Activated naive CD8-positive, alpha-beta T cell treated with anti-CD3 and anti-CD28 coated beads, Interleukin-2, amount 50 U/mL, for 16 hours (primary cell): ENCODE measurements at places on chromosomes 5 and 9.

DNA sequence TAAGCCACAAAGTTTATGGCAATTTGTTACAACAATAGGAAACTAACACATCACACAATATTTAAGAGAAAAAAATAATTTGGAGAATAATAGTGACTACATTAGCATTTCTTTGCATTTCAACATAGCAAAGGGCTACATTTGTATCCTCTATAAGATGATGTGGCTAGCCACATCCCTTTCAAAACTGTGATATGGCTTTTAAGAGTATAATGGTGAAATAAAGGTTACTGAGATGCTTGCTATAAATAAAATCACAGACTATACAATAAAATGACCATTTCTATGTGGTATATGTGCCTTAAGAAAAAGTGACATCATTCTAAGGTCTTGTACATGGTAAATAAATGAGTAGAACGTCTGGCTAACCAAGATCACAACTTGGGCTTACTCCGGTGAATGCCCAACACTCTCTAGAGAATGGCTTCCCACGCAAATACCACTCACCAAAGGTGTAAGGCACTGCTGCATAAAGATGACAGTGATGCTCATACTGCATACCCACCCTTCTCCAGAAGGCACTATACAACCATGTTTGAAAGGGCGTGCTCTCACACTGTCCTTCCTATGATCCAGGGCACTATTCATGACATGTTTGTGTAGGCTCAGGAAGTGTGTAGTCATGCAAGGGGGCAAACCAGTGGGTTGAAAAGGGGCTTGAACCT lies 286.5 kb downstream of the MLLT3 start:
- no peak for DNase-seq

DNA sequence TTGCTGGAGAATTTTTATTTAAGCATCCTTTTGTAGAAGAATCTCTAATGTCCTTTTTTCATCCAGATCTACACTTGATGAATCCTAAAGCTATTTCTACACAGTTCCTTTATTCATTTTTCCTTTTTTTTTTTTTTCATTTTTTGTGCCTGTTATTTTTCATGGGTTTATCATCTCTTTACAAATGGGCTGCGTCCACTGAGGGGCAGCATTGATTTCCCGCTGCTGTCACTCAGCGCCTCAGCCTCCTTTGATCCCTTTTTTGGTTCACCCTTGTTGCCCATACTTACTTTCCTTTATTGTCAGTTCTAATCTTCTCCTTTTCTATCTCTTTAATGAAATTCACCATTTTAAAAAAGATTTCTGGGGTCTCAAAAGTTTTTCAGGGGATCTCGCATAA lies 5.7 kb upstream of the MSMP start:
- DNase-seq, result no peak

GRCh38 chr5:141649972-141650371 lies 1.2 kb downstream of the FCHSD1 start:
- DNase-seq, result no peak

DNA sequence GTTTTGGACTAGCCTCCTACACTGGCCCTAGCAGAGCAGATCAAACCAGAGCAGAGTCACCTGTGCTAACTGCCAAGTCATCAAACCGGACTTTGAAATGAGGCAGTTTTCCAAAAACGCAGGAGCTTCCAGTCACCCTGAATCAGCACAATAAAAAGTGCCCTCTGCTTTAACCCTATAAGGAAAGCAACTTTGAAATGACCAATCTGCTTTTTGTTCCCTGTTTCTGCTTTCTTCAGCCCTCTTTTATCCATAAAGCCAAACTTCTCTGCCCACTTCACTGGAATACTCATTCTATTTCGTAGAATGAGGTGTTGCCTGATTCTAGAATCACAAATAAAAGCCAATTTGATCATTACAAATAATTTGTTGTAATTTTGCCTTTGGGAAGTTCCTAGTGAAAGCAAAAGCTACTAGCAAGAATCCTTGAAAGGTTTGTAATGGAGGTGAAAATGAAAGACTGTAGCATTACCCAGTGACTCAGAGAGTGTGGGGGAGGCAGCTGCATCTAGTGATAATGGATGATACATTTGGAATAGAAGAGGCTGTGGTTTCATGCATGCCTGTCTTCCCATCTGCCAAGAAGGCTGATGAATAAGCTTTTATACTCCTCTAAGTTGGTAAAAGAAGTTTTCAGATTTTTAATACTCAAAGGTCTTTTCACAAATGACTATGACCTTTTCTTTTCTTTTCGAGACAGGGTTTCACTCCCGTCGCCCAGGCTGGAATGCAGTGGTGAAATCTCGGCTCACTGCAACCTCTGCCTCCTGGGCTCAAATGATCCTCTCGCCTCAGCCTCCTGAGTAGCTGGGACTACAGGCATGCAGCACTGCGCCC lies 14.9 kb downstream of the SPAAR start:
- DNase-seq, result no peak

- no peak for DNase-seq
These were observed 66.6 kb downstream of the ANGPTL2 start for GRCh38 chr9:127055745-127056402.

DNA sequence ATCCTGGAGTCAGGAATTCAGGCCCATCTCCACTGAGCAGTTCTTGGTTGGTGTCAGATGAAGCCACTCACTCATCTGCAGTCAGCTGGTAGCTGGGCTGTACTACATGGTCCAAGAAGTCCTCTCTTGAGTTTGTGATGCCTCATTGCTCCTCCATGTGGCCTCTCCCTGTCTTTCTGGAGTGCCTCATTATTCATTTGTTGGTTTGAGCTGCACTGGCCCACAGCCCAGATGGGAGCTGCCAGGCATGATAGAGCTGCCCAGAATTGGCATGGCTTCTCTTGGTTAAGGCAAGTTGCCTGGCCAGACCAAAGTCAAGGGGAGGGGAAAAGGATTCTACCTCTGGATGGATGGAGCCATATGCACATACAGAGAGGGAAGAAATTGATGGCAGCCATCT lies 8.0 kb downstream of the PTCD2 start:
- no peak for DNase-seq

GRCh38 chr9:90795871-90796317 lies 5.7 kb upstream of the SYK start:
- DNase-seq, result no peak

DNA sequence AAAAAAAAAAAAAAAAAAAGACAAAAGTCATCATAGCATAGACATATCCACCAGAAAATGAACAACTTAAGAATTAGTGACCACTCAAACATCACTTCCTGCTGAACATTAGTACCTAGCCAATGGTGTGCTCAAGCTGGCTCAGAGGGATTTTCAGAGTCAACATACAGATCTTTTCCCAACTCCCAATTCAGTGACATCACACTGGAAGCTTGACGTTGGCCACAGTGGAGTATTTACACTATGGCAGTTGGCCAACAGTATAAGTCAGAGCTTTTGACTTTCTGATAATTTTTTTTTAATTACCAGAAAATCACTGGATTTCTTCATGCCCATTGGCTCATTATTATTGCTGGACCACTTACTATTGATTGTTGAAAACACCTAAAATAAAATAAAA lies 383.5 kb downstream of the ARHGEF28 start:
- DNase-seq, result no peak

DNA sequence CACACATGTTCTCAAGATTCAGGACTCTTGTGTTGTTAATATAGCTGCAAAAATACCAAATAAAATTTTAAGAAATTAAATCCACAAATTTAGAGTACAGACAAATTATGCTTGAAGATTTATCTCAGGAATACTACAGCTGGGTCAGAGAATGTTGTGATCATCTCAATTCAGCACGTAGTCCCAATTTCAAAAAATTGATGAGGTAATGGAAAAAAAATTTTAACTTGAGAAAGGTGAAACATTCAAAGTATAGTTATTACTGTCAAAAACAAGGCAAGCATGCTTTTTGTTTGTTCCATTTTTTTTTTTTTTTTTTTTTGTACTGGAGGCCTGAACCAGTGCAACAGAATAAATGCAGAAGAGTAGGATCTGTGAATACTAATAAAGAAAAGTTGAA lies 29.4 kb downstream of the ICE1 start:
- DNase-seq, result no peak

- DNase-seq, result no peak
These were observed 108.1 kb upstream of the IER5L start for GRCh38 chr9:129285979-129286772.

- no peak for DNase-seq
These were observed 16.6 kb upstream of the PSMD5 start for GRCh38 chr9:120859361-120859760.

DNA sequence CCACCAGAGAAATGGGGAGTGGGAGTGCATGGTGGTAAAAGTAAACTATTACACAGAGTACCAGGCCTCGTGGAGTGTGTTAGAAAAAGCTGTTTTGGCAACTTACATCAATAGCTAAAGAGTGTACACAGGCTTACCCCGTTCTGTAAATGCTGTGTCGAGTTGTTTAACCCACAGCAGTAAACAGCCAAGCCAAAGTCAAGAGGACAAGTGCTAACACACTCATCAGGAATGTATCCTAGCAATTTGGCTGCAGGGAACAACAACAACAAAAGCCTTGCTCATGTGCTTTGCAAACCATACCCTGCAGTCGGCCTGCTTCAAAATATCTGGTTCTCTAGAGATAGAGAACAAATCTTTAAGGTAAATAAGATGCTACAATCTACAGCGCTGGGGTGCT lies 15.9 kb downstream of the DAP start:
- DNase-seq, result no peak

- DNase-seq, result no peak
These were observed 11.8 kb downstream of the ELL2 start for GRCh38 chr5:95949810-95950209.

- no peak for DNase-seq
These were observed 77.7 kb downstream of the EBF1 start for GRCh38 chr5:159021901-159022556.

- no peak for DNase-seq
These were observed 179.8 kb upstream of the S1PR3 start for GRCh38 chr9:88811511-88811910.

DNA sequence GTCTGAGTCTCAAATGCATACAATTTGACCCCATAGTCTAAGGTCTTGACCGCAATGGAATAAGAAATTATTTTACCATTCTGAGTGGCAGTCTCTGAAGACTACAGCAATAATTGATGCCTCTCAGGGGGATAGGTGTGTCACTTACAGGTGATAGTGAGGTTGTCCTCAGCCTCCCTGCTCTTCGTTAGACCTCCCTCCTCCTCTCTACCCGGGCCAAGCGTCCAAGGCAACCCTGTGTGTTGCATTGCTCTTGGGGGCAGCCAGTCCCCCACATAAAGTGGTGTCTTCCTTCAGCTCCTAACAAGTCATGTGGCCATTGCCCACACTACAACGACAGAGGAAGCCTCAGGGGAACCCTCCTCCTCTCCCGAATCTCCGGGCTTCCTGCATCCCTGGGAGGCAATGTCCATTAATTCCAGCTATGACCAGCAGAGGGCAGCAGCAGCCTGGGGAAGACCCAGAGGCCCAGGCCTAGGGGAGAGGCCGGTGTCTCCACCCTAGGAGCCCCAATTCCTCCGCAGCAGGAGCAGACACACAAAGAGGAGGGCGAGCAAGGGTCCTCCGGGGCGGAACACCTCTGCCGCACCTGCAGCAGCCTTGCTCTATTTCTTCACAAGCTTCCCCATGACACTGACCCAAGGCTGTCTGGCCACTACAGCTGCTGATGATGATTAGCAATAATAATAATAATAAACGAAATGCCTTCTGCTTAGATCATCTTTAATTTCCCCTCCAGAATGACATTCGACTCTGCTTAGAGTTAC lies 134.8 kb downstream of the KCNIP1 start:
- DNase-seq, result peak; percentile 29

DNA sequence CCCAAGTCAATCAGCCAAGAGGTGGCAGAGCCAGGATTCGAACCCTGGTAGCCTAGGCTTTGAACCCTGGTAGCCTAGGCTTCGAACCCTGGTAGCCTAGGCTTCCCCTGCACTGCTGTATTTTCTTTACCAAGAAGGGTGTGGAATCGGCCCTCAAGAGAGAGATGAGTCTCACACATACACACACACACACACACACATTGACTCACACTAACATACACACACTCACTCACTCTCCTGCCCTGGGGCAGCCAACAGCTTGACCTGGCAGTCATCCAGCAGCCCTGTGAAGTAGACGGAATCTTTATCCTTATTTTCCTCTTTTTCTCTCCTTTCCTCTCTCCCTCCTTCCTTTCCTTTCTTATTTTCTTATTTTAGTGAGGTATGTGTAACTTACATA lies 55.4 kb upstream of the RPL26L1 start:
- no peak for DNase-seq

- DNase-seq, result no peak
These were observed 2041.4 kb upstream of the CDH9 start for GRCh38 chr5:29079771-29080170.

DNA sequence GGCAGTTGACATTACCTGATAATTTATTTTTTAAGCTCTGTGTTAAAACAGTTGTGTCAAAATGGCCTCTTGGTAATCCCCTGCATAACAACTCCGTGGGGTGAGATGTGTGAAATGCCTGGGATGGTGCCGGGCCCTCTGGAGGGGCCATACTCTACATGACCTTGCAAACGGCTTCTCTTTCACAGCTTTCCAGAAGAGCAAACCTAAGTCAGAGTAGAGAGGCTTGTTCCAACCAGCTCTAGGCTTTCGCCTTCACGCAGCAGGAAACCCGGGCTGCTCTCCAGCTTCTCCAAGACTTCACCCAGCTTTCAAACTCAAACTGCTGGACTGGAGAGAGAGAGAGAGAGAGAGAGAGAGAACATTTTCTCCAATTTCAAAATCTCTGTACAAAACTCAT lies 120.1 kb downstream of the SNX18 start:
- no peak for DNase-seq

- no peak for DNase-seq
These were observed 137.9 kb upstream of the SLC24A2 start for GRCh38 chr9:19926774-19927173.

GRCh38 chr9:113476511-113476916 lies 13.0 kb downstream of the RGS3 start:
- no peak for DNase-seq

DNA sequence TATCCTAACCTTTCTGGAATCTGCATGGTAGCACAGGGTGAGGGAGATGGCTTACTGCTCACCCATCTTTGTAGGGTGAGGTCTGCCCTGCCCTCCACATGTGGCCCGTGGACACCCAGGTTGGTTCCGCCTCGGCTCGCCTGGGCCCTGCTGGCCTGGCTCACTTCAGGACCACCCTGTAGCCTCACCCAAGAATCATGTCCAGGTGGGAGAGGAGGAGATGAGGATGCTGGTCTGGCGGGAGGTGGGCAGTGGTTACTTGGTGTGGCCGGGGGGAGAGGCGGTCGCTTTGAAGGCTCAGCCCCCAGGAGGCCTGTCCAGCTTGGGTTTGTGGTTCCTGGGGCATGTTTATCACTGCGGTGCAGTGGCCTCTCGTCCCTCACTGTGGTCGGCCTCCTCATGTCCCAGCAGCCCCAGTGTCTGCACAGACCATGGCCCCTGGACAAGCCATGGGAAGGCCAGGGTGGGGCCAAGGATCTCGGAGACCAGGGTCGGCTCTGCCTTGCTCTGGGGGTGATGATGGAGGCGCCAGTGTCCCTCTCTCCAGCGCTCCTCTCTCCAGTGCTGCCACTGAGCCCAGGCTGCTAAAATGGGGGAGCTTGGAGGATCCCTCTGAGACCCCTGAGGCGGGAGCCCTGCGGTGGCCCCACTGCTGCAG lies 4.6 kb downstream of the OBP2B start:
- no peak for DNase-seq
